ENCODE measurements at places on chromosomes 3 and 15.
A peak's percentile ranks its signal among the peaks of the same experiment; 100 is the strongest.

DNA sequence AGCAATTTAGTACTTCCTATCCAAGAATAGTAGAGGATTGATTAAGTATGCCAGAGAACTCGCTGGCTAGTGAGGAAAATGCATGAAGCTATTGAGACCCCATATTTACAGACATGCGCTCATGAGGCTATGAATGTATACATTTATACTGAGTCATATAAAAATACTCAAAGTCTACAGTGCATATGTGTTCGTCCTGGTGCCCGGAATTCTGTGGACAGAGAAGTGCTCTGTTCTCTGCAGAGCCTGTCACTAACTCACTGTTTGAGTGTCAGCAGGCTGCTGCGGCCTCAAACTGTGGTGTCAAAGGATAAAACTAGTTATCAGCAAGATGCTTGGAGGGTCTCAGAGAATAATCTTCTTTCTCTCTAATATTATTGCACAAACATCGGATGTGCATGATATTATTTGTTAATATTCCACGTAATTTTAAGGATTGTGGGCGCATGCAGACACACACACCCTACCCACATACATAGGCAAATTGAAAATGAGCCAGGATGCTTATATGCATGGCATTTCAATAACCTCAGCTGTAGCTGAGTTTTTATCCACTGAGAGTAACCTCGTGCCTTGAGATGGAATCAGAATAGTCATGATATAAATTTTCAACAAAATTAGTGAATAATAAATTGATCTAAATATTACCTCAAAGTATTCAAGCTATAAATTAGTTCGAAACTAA, 50.0 kb upstream of the TSC22D2 start:
- DNase-seq: no peak

DNA sequence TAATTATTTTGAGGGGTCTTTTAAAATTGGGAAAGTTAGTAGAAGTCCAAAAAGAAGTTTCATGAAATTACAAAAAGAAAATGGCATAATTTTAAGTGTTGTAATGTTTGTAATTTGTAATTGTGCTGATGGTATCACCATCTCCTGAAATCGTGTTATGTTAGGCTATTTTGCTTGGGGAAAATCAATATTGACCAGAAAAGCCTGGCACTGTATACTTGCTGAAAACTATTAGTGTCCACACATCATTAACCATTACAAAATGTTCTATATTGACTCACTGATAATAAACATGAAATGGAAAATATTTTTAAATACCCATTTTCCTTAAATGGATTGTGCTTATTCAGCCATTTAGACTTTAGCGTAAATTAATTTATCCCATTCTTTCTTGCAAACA, 40.3 kb upstream of the ZBED2 start:
- no peak for DNase-seq

DNA sequence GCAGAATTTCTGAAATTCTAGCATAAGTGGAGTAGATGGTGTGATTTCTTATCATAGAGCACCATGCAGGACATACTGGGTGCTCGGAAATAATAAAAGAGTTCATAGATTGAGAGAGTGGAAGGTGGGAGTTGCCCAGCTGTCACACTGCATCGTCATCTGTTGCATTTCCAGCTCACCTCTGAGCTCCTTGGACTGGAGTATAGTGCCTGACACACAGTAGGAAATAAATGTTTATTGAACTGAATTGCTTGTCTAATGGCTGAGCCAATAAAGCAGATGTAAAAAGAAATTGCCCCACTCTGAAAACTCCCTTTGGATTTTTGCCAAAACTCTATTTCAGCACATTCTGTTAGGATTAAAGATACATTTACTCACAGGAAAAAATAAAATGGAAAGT, 108.9 kb upstream of the UBE2E1 start:
- no peak for DNase-seq

DNA sequence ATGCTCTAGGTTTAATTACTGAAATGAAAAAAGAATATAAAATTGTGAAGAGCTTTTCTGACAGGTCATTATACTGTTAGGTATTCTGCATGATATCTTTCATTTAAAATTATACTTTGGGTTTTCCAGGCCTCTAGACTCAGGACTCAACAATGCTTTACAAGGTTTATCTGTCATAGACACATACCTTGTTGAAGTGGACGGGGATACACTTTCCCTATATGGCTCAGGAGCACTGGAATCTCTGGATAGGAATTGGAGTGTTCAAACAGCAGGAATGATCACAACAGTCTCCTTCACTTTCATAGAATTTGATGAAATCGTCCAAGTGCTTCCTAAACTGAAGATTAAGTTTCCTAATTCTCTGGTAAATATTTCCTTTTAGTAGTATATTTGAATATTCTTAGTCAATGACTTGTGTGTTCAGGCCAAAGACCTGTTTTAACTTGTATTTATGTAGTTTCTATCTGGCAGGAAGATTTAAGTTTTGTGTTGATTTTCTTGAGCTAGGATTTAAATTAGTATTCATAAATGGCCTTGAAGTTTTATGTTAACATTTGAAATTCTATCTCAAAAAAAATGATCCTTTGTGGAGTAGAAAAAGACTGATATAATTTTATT, 106.9 kb upstream of the THSD4 start:
- no peak for DNase-seq

DNA sequence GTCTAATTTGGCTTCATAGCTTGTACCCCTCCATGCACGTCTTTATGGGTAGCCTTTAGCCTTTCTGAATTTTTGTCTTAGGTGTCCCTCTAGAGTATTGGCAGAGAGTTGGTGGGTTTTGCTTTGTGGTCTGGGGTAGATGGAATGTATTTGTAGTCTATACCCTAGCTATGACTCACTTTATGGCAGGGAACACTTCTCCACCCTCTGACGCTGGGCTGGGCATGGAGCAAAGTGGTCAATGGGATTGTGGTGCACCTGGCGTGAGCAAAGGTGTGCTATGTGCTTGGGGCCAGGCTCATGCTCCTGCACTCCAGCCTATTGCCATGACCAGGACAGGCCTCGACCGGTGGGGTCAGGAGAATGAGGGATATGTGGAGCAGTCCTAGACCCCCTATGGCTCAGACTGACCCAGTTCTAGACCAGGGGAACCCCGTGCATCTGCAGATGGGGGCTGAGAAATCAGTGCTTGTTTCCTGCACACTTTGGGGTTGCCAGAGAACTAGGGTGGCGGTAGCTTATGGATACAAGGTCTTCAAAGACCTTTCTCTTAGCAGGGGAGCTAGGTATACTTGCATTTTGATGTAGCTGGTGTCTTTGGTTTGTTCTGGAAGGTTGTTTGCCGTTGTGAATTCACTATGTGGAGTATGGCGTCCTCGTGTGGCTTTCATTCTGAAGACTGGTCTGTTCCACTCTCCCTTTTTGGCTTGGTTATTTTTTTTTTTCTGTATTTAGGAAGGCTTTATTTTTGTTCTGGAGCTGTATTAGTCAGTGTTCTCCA, 49.4 kb upstream of the RPL32 start:
- no peak for DNase-seq

- DNase-seq: no peak
These were observed 63.7 kb downstream of the SSR3 start for GRCh38 chr3:156491192-156491591.

GRCh38 chr3:44762170-44762677, 630 bp downstream of the KIF15 start:
- DNase-seq: no peak

- DNase-seq: no peak
These were observed 202.0 kb downstream of the ATP8B4 start for GRCh38 chr15:49916998-49917397.

- no peak for DNase-seq
These were observed 5.5 kb upstream of the BUB1B start for GRCh38 chr15:40155270-40155910.

DNA sequence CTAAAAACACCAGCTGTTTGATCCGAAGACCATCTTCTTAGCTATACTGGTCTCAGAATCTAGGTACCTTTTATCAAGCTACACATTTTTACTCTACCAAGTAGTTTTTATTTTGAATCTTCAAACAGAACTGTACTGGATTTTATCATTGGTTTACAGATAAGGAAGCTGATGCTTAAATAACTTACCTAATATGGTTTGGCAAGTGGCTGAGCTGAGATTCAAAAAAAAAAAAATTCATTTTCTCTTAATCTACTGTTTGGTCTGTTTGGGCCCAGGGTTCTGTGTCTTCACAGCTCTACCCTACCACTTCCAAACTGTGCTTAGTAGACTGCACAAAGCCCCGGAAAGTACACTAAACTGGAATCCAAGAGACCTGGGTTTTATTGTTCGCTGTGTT, 35.7 kb downstream of the ZNF860 start:
- DNase-seq: no peak

DNA sequence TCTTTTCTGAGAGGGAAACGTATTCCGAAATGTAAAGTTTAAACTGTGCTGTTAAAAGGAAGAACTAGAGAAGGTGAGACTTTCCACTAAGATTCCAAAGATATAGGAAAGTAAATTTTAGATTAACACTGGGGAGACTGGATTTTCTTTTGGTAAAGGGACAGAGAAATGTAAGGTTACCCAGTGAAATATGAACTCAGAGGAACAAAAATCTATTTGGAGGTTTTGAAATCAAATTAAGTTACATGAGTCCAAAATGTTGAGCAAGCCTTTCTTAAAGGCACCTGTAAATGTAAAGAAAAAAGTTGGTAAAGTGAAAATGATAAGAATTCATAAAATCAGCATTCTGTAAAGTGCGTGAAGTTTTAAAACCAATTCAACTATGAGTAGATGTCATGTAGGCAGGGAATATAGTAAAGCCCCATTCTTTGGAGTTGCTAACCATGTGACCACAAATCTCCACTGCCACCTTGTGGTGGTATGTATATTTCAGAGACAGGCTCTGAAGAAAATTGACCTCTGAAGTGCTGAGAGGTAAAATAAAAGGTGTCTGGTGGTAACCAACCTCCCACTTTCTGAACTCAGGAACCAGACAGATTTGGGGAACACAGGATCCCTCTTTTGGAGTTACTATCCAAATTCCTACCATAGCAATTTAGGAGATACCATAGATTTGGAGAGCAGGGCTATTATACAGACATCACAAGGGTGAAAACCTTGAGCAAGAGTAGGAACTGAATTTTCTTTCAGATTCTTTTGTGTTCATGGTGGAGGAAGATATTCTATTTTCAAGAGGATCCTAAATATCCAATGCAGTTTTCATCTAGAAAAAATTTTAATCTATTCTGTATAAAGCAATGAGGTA, 215.3 kb downstream of the ROBO2 start:
- no peak for DNase-seq

DNA sequence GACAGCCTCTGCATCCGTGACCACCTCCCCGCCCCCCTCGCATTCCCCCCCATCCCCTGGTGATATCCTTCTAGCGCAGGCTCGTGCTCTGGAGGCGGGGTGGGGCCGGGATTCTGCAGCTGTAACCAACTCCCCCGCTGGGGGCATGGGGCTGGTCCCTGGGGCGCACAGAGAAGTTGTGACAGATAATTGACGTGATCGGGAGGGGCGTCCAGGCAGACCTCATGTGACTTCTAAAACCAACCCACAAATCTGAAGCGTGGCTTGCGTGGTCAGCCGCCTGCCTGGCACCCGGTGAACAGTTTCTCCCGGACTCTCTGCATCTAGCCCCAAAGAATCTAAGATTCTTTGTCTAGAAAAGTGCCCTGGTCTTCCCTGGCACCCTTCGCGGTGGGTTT, 100.6 kb upstream of the IGF1R start:
- DNase-seq: no peak

GRCh38 chr3:46017720-46018119, 9.6 kb downstream of the XCR1 start:
- DNase-seq: no peak

GRCh38 chr3:50264383-50264963, 4.5 kb upstream of the SEMA3B start:
- no peak for DNase-seq

GRCh38 chr15:36232491-36232890, 346.9 kb upstream of the CDIN1 start:
- DNase-seq: no peak

- peak; percentile 92 for DNase-seq
These were observed 141.7 kb downstream of the RPLP1 start for GRCh38 chr15:69593981-69594966.

GRCh38 chr3:123285066-123285465, 83.3 kb downstream of the SEC22A start:
- DNase-seq: no peak

- no peak for DNase-seq
These were observed 24.4 kb downstream of the NR2F2 start for GRCh38 chr15:96354731-96355567.

GRCh38 chr3:173401369-173401768, 3.8 kb downstream of the NLGN1 start:
- DNase-seq: no peak

GRCh38 chr3:47410417-47410720, 29.5 kb downstream of the PTPN23 start:
- peak; percentile 23 for DNase-seq

DNA sequence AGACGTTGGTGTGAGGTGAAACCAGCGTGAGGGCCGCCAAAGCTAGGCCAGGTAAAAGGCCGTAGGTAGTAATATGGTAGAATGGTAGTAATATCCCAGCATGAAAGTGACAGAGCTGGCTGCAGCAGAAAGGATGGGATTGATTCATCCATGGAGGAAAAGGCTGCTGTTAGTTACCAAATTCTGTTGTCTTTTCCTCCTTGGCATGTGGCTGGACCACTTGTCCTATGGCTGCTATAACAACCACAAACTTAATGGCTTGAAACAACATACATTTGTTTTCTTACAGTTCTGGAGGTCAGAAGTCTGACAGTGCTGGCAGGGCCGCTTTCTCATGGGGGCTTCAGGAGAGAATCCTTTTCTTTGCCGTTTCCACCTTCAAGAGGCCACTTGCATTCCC, 47.8 kb upstream of the CHST2 start:
- DNase-seq: no peak

DNA sequence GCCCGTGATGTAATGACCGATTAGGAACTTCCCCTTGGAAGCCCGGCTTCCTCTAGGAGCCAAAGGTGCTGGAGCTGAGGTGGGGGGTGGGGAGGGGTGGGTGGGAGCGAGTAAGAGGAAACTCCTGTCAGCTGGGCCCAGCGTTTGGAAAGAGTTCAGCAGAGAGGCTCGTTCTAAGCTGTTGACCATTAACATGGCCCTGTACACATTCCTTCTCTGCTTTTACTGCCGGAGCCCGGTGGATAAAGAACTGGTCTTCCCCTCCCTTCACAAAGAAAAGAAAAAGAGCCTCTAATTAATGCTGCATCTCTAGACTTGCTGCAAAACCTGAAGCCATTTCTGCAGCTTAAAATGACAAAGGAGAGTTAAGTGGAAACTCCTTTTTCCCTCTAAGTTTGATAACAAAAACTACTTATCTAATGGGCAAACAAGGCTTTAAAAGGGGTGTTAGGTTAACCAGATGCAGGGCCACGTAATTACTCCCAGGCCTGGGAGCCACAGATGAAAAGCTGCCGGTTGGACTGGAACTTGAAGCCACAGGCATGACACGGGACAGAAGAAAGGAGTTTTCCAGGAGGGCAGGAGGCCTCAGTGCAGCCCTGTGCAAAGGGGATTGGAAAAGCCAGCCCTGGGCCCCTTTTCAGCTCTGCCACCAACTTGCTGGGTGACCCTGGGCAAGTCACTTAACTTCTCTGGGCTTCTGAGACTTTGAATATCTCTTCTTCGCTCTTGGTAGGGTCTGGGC, 71.3 kb downstream of the SMAD6 start:
- DNase-seq: no peak

GRCh38 chr3:141859651-141860050, 16.8 kb upstream of the ATP1B3 start:
- DNase-seq: no peak

GRCh38 chr3:113263020-113263419, 51.7 kb downstream of the BOC start:
- no peak for DNase-seq

GRCh38 chr15:68268405-68268804, 9.1 kb upstream of the FEM1B start:
- no peak for DNase-seq

GRCh38 chr3:56111606-56112304, 356.5 kb downstream of the ERC2 start:
- no peak for DNase-seq

GRCh38 chr3:140870351-140870750, 71.3 kb upstream of the SLC25A36 start:
- DNase-seq: no peak
